ENCODE measurements at places on chromosomes 13 and 19.

- no peak for DNase-seq
Observed at GRCh38 chr19:29013325-29013724, 199.6 kb downstream of the UQCRFS1 start.

GRCh38 chr19:30029721-30030510 lies 87.9 kb downstream of the URI1 start:
- DNase-seq: no peak

DNA sequence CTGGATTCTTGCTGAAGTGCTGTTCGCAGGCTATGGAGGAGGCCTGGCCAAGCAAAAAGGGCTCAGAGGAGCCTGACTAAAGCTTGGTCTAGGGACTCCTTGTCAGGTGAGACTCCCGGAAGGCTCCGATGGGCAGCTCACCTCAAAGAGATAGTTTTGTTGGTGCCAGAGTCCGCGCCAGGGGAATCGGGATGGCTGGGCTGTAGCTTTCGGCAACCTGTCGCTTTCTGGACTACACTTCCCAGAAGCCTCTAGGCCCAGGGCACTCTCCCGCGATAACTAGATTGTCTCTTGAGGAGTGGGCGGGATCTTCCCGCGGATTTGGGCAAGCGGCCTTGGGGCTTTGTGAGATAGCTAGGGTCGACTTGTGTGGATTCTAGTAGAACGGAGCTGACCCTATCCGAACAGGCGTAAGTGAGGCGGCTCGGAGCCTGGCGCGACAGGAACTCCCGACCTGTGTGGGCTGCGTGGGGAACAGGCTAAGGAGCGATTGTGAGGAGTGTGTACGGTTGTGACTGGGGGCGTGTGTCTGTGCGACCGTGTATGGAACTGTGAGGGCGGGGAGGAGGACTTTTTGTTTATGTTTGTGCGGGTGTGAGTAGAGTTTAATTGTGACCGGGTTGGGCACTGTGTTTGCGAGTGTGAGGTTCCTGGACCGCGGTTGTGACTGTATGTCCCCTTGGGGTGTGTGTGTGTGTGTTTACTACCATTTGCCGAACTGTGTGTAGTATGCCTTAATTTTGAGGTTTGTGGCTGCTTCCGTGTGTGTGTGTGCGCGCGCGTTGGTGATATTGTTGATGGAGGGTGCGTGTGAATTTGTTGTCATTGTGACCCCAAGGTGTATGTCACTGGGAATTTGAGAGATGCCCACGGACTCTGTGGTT lies at the start of gene ZNF345:
TSS of gene ZNF345 (plus strand) at position 318 of the 884 bp plus-strand sequence. CDS start 25,955 bp downstream, outside the sequence.
- DNase-seq: peak; percentile 91

GRCh38 chr13:90455823-90456222 lies 891.7 kb upstream of the MIR17HG start:
- DNase-seq: no peak

DNA sequence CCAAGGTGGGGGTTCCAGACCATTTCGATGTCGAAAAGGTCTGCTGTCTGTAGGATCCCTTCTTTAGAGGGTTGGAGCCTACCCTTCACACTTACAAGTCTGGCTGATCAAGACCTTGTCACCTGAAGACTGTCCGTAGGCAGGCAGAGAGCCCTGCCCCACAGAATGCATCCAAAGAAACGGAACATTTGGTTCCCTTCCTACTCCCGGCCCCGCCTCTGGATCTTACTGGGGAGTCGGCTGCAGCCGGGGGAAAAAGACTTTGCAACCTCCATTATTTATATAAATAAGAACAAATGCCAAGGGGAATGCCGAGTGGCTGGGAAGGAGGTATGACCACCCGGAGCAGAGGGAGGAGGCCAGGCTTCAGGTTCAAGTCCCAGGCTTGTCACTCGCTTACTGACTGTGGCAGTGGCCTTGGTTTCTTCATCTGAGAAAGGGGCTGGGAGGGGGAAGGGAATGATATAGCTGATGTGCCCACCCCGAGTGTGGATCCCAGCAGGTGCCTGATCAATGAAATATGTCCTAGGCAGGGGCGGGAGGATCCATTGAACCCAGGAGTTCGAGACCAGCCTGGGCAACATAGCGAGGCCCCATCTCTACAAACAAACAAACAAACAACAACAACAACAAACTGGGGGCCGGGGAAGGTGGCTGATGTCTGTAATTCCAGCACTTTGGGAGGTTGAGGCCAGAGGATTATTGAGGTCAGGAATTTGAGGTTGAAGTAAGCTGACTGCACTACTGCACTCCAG lies 48.7 kb downstream of the RFX2 start:
- no peak for DNase-seq

DNA sequence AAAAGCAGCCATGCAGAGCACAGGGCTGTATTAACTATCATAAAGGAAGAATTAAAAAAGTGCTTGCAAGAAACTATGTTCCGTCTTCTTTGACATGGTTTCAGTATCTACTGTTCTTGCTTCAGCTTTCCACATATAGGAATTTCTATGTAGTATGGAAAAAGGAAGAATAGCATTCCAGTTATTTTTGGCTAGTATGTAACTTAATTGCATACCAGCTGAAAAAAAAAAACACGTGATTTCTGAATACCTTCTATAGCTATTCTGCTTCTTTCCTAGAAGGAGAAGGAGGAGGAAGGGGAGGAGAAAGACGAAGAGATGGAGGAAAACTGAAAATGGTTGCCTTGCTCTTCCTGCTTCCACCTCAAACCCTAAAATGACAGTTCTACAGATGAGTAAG lies 619.0 kb downstream of the KCTD12 start:
- DNase-seq: no peak

- DNase-seq: peak; percentile 50
Observed at GRCh38 chr19:9538183-9539058, at the start of gene ZNF426. ZNF426 (minus strand) TSS chr19:9538645; CDS start chr19:9536232, 2,413 bp downstream.

DNA sequence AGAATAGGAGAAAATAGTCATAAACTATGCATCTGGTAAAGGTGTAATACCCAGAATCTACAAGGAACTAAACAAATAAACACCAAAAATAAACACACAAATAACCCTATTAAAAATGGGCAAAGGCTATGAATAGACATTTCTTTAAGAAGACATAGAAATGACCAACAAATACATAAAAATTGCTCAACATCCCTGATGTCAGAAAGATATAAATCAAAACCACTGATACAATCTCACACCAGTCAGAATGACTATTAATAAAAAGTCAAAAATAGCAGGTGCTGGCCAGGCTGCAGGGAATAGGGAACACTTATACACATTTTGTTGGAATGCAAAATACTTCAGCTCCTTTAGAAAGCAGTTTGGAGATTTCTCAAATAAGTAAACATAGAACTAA lies 352.1 kb upstream of the SLITRK1 start:
- DNase-seq: no peak

DNA sequence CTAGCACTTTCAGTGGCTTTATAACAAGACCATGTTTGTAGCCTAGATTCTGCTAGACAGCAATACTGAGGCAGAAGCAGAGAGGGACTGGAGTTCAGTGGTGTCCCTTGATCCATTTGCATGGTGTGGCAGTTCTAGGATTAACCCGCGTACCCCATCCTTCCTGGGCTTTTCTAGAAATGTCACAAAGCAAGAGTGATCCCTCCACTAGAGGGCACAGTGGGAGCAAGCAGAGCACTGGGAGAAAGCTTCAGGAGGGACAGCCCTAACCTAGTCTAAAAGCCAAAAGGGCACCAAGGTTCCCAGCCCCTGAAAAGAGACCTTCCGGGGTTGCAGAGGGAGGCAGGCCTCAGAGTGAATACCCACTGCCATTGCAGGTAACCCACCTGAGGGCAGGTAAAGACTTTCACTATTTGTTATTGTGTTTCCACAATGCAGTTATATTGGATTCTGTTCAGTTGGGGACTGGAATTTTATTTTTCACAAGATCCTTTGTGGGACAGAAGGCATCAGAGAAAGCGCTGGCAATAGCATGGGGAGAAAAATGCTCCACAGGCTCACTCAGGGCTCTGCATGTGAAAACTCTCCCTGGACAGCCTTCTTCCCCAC lies 170.6 kb downstream of the FLT1 start:
- DNase-seq: peak; percentile 16

GRCh38 chr13:45416516-45417128 lies 1.6 kb downstream of the SLC25A30 start:
- DNase-seq: no peak

DNA sequence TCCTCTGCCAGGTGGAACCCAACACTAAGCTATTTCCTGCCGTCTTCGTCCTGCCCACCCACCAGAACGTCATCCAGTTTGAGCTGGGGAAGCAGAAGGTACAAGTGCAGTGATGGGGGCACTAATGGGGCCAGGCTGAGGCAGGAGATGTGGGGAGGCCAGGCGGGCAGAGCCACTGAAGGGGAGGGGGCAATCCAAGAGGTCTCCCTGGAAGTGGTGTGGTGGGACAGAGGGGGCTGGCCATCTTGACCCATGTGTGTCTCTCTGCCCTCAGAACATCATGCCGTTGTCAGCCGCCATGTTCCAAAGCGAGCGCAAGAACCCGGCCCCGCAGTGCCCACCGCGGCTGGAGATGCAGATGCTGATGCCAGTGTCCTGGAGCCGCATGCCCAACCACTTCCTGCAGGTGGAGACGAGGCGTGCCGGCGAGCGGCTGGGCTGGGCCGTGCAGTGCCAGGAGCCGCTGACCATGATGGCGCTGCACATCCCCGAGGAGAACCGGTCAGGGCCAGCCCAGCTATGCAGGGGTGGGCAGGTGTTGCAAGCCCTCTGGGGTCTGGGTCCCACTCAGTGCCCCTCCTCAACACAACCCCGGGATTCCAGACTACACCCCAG lies 49.6 kb downstream of the RYR1 start:
- DNase-seq: no peak

- no peak for DNase-seq
Observed at GRCh38 chr19:39842693-39843435, 3.3 kb downstream of the FBL start.

- DNase-seq: no peak
Observed at GRCh38 chr13:102935896-102936321, 90.1 kb downstream of the ERCC5 start.

GRCh38 chr19:30064348-30064699 lies 122.3 kb downstream of the URI1 start:
- no peak for DNase-seq

DNA sequence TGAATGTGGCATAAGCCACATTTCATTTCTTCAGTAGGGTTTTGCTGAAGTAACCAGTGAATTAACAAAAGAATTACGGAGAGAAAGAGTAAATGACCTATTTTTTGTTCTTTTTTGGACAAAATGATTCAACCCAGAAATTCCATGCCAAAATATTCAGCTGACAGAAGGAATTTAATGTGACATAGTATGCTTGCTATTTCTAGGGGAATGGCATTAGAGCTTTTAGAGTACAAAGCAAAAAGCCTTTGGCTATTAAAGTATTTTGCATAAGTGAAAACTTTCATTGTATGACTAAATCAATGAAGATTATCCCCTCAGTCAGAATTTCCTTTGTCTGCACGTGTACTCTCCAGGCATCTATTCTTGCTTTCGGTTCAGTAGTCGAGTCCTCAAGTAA lies 465.3 kb downstream of the COG6 start:
- no peak for DNase-seq

DNA sequence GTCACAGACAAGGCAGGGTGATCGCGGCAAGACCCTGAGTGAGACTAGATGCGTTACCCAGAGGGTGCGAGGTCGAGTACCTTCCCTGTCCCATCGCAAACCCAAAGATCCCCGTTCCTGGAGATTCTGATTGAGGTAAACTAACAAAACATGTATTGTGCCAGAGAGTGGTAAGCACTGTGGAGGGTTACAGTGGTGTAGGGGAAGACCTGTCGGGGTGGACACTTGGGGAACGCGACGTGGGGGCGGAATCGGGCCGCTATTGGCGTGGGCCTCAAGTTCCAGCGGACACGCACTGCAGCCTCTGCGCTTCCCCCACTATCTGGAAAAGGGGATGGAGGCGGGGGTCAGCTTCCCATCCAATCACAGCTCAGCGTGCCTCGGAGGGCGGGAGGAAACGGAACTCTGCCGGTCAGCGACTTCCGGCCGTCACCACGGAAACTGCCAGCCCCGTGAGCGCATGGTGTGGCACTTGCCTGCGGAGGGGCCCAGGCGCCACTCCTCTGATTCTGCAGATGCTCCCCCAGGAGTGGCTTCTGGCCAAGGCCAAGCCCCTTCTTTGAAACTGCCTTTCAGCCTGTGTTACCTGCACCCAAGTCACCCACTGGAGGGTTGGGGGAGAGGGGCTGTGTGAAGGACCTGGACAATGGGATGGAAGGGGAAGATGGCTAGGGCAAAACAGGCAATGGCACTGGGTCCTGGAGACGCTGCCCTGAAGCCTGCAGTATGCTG lies 1.0 kb upstream of the UBE2M start:
- DNase-seq: no peak

DNA sequence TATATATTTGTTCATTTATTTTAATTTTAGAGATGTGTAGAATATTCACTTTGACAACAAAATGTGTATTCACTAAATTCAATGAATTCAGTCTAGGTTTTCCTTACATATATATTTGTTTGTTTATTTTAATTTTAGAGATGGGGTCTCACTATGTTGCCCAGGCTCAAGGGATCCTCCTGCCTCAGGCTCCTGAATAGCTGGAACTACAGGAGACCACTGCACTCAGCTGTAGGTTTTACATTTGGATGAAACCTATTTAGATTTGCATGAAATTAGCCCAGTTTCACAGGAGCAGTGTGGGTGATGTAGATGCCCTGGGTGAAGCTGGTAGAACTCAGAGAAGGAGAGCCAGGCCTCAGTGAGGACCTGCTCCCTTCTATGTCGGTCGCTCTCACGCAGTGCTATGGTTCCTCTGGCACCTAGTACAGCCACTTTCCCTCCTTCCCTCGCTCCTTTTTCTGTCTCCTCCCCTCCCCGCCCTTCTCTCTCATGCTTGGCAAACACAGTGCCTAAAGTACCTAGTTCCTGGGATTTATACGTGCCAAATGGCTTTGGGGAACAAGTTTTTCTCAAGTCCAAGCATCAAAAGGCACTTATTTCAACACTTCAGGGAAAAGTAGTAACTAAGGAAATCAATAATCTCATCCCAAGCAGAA lies 14.7 kb upstream of the HMGB1 start:
- no peak for DNase-seq

GRCh38 chr13:70023516-70023915 lies 84.1 kb upstream of the ATXN8OS start:
- DNase-seq: no peak

DNA sequence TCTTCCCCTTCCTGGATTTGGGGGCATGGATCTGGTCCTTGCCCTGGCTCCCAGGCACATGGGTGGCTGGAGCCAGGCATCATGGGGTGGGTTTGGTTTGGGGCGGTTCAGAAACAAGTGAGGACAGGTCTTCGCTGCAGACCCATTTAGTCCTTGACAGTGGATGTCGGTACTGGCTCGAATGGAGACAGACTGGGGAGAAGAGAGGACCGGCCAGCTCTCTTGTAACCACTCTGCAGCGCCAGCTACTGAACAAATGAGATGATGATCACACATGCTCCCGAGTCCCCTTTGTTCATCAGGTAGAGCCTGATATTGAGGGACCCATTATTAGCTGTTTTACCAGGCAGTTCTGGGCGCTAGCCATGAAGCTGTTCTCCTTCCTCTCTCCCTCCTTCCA lies 64.5 kb downstream of the CHST8 start:
- DNase-seq: no peak

Data from DMS 273 treated with DMSO at 0.1 percent for 48 hours (cell line).